Esophagus mucosa (tissue), 1 donor: ENCODE measurements at places on chromosomes 5 and 9. TPM values are rescaled to one million over a fixed set of nuclear protein-coding genes. Genes with fewer than 3 reads are reported as not detected.
A peak's percentile ranks its signal among the peaks of the same experiment; 100 is the strongest.

- peak; percentile 82 for ATAC-seq
Observed at GRCh38 chr9:85224729-85225128, 517.0 kb downstream of the AGTPBP1 start.

- ATAC-seq = peak; percentile 1
Observed at GRCh38 chr5:318341-318897, 3.1 kb upstream of the AHRR start.

GRCh38 chr9:32394381-32395049 lies 10.1 kb downstream of the ACO1 start:
- no peak for ATAC-seq

DNA sequence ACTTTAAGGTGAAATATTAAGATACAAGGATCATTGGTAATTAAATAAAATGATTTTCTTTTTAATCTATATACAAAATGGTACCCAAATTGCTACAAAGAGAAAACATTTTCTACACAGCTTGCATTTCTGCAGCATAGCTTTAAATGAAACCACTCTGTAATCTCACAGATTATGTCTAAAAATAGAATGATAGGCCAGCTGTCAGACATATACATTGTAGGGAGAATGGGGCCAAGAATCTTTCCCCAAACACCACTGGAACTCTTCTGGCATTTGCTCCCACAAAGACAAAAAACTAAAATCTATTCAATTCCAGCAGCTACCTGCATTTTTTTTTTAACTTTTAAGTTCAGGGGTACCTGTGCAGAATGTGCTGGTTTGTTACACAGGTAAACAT lies 124.1 kb upstream of the NR5A1 start:
- ATAC-seq = no peak

DNA sequence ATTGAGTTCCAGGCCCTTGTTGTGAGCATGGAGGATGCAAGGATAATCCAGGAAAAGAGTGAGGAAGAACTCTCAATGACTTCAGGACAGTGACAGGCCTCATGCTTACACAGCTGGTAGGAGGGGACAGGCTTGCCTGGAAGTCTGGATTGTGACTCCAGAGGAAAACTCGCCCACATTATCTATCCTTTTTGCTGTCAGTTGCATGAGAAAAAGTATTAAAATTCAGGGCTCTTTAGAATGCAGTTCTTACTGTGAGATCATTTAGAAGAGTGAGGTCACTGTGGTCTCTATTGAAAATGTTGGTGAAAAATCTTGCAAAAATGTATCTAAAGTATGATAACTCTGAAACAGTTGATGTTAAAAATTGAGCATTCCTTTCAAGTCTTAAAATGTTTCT lies 30.5 kb downstream of the NTRK2 start:
- no peak for ATAC-seq

- peak; percentile 86 for ATAC-seq
Observed at GRCh38 chr9:22117511-22118384, 108.6 kb upstream of the CDKN2B start.

Gene PCDHGC3
- total RNA-seq = 38.8 TPM

Gene JAKMIP2
- 0.12 TPM for total RNA-seq
